ENCODE measurements at places on chromosomes 1 and 21.

- no peak for DNase-seq
Observed at GRCh38 chr1:168167806-168168205, 11.0 kb upstream of the TIPRL start.

- DNase-seq, result no peak
Observed at GRCh38 chr1:179930867-179931266, 23.7 kb upstream of the CEP350 start.

GRCh38 chr1:176692988-176693696, 230.2 kb downstream of the PAPPA2 start:
- no peak for DNase-seq

DNA sequence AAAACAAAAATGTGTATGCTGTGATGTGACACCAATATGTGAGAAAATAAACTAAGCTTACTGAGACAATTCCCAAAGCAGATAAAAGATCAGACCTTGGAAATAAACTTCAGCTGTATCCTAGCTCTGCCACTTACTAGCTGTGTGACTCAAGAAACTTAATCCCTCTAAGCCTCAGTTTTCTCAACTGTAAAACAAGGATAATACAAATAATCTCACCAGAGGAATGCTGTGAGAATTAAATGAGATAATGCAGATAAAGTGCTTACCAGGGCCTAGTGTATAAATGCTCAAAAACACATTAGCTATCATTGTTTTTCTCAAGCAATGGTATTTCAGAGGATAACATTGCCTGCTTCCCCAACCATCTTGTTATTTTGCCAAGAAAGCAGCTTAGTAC, 2.1 kb downstream of the HEATR1 start:
- DNase-seq, result no peak

GRCh38 chr1:82091729-82092128, 291.0 kb downstream of the ADGRL2 start:
- DNase-seq, result no peak

DNA sequence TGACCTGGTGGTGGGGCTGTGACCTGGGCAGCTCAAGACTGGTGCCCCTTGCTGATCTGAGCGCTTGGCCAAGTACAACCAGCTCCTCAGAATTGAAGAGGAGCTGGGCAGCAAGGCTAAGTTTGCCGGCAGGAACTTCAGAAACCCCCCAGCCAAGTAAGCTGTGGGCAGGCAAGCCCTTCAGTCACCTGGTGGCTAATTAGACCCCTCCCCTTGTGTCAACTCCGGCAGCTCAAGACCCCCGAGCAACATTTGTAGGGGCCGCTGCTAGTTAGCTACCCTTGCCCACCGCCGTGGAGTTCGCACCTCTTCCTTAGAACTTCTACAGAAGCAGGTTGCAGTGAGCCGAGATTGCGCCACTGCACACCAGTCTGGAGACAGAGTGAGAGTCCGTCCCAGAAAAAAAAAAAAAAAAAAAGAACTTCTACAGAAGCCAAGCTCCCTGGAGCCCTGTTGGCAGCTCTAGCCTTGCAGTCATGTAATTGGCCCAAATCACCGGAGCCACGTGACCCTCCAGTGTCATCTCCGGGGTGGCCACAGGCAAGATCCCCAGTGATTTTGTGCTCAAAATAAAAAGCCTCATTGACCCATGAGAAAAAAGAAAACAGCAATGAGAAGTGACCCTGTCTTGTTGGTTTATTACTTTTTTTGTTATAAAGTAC, 39.3 kb upstream of the LGALS8 start:
- DNase-seq, result no peak

DNA sequence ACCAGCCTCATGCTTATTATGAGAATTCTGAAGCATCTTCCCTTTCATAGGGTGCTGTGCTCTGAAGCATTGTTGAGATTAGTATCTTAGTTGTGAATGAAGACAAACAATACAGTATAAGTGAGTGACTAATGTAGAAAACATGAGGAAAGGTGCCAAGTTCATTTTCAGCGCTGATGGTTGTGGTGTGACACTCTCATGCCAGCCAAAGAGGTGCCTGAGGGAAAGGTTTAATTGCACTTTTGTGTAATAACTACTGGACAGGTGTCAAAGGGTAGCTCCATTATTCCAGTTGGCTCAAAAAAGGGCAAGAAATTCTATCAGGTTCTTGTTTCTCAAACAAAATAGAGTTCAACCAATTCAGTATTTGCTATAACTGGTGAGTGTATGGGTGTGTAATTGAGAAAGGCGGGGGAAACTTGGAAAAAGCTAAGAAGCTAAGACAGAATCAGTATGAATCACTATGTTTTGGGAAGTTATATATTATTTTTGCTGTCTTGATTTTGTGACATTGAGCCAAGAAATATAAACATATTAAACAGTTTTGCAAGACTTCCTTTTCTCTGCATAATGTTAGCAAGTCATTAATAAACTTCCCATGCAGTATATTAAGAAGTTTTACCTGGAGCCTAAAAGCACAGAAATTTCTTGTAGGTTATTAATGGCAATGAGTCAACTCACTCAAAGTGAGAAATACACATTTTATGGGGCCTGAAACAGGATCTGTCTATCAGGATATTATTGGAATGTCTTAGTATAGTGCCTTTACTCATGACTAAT, 31.8 kb downstream of the KCNK2 start:
- DNase-seq, result no peak

Measured in NCI-H2107 (cell line).